ENCODE measurements at places on chromosomes 7 and 10. TPM values are rescaled to one million over a fixed set of nuclear protein-coding genes. Genes with fewer than 3 reads are reported as not detected.

KNDC1 gene
- total RNA-seq, result 3.6 TPM

GPR146 gene
- 2.4 TPM for total RNA-seq

- no peak for DNase-seq
These were observed 34.0 kb downstream of the GPRIN2 start for GRCh38 chr10:46522295-46523118.

GRCh38 chr10:78894089-78894840 is 174.5 kb upstream of the ZMIZ1 start:
- no peak for DNase-seq

DNA sequence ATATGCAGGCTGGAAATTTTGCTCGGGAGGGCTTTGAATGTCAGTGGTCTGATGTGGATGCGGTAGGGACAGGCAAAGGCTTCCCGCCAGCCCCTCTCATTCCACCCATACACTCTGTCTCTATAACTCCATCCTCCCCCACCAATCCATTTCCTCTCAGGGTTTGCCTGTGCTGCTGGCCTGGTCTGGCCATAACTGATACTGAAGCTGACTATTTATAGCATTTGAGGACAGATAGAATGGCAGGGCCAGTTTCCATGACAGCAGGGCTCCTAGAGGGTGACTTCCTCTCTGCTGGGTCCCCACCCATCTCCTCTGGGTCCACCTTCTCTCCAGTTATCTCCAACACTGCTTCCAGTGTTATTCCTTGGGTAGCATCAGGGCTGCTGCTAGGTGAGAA is 6.6 kb upstream of the PDLIM1 start:
- DNase-seq, result no peak
